ENCODE measurements at places on chromosomes 3 and 15.

GRCh38 chr3:112847692-112848091 lies 1.0 kb upstream of the CD200R1L start:
- DNase-seq, result no peak

- no peak for DNase-seq
These were observed 99.2 kb downstream of the HES1 start for GRCh38 chr3:194235160-194235559.

DNA sequence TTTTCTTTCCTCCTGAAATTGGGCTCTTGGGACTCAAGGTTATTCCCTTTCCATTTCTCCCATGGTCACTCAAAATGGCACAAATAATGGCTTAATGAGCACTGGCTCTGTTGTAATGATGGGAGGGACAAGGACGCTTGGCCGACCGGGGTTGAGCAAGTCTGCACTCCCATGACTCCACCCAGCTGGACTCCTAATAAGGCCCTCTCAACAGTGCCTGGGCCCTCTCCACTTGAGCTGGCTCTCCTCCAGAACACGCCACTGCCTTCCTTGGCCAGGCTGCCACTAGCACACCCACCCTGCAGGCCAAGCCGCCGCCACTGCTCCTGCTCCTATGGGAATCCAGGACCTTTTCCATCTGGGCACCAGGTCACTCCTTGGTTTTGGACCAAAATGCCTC lies 42.3 kb downstream of the ADCY5 start:
- no peak for DNase-seq

- peak; percentile 13 for DNase-seq
These were observed 136.9 kb upstream of the TOPAZ1 start for GRCh38 chr3:44104668-44105321.

DNA sequence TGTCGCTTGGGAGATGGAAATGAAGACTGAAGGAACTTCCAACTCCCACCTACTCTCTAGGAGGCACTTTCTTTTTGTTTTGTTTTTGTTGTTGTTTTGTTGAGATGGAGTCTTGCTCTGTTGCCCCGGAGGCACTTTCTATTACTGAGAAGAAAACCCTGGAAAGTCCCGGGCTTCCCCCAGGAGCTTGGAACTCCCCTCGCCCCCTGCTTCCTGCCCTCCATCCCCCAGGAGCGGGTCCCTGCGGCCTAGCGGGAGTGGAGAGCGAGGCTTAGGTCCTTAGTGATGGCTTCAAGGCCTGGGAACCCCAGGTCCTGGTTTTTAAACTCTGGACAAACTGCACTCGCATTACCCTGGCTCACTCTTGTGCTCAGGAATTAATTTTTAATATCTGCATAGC lies 195.7 kb downstream of the OCA2 start:
- DNase-seq, result no peak

- no peak for DNase-seq
These were observed 142.7 kb downstream of the ALDH1A2 start for GRCh38 chr15:57922776-57923175.

DNA sequence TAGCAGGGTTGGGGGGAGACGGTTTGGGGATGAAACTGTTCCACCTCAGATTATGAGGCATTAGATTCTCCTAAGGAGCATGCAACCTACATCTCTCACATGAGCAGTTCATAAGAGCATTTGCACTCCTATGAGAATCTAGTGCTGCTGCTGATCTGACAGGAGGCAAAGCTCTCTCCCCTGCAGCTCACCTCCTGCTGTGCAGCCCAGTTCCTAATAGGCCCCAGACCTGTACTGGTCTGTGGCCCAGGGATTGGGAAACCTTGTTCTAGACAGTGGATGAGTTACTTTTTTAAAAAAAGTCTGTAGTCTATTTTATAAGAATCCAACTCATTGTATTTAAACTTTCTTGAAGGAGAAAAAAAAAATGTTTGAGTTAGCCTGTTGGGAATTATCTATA lies 100.0 kb downstream of the HHLA2 start:
- no peak for DNase-seq

DNA sequence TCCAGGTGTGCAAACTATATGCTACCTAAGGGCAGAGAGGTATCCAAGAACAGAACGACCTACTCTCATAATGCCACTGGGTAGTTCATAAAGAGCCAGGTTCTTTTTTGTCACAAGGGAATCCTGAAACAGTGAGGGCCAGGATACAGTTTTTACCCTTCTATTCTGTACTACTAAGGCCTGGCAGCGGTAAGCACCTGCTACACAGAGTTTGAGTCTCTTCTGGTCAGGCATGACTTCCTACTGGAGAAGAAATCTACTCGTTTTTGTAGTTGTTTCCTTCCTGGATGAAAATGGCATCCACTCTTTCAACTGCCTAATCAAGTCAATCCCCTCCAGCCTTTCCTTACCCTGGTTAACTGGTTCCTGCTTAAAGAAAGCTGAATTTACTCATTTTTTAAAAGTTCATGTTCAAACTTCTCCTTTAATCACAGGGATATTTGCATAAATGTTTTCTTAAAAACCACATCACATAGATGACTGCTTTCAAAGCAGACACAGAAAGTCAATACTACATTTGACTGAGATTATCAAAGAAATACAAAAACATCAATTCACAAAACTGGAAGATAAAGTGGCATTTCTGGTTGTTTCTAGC lies 40.0 kb downstream of the MAP4 start:
- DNase-seq, result no peak

DNA sequence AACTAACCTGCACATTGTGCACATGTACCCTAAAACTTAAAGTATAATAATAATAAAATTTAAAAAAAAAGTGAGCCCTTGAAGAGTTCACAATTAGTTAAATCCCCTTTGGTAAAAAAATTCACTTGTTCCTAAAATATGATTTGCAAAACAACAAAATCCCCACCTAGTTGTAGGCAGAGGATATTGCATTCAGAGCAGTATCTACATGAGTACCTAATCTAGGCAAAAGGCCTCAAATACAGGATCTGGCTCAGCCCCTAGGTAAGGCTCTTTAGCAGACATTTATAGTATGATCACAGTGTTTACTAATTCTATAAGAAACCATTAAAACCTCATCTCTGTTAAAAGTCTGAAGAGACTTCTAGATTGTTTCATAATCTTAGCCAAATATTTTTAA lies 89.3 kb upstream of the CCDC80 start:
- no peak for DNase-seq

DNA sequence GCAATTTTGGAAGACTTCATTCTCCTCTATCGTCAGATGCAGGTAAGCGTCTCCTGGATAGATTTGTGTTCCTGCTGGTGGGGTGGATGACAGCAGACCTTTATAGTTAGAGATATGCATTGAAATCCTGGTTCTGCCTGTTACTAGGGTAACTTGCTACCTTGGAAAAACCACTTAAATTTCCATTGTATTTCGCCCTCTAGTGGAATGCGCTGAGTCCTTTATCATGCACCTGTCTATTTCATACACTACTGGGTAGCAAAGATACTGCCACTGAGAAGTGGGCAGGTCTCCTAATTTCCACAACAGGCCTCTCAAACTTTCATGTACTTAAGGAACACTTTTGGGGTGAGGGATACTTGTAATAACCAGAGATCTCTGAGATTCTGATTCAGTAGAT lies 209.5 kb upstream of the SUCLG2 start:
- DNase-seq, result no peak

DNA sequence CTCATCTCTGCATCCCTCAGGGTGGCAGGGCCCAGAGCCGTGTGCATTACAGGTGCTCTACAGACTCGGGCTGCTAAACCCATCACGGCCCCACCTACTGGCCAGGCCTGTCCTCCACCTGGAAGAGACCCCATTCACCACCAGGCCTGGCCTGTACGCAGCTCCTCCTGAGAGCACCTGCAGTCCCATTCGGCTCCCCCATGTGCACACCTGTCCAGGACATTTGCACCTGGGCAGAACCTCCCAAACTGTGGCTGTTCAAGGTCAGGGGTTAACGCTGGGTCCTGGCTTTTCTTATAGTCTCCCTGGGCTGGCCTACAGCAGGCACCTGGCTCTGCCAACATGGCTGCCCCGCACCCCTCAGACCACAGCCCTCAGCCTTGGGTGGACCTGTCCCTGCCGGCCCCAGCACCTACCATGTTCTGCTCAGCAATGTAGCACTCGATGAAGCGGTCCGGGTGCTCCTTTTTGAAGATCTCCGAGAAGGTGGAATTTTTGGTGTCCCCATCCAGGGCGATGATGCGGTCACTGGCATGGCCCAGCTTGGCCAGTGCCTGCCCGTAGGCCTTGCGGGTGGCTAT lies 25.7 kb downstream of the TKT start:
- no peak for DNase-seq

GRCh38 chr15:66715720-66716655 lies 14.0 kb downstream of the SMAD6 start:
- no peak for DNase-seq

DNA sequence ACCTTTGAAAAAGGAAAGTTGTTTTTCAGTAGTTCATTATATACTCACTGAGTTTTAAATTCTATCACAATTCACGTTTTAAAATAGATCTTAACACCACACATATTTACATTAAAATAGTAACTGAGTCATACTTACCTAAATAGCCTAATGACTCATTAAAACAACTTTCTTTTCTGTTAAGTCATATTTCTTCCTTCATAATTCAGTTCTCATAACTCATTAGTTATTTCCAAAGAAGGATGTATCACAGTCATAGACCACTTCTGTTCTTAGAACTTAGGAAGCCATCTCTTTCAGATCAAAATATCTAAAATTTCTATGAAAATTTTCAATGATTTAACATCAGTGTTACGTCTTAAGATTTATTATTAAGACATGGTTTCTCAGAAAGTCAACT lies 885.9 kb downstream of the FHIT start:
- no peak for DNase-seq

DNA sequence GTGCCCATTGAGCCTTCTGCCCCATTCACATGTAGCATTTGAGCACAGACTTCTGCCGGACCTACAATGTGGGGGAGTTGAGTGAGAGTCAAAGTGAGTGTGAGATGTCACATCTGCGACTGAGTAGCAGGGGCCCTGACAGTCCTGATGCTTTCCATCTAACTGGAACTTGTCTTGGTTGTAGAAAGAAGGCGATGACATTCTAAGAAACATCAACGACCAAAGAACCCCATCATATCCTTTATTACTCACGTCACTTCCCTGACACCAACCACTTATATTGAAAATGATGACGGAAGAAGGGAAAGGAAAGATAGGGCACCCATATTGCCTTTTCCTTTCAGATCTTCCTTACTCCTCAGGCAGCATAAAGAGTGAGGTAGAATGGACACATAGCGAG lies 30.5 kb downstream of the SMAD3 start:
- DNase-seq, result no peak

DNA sequence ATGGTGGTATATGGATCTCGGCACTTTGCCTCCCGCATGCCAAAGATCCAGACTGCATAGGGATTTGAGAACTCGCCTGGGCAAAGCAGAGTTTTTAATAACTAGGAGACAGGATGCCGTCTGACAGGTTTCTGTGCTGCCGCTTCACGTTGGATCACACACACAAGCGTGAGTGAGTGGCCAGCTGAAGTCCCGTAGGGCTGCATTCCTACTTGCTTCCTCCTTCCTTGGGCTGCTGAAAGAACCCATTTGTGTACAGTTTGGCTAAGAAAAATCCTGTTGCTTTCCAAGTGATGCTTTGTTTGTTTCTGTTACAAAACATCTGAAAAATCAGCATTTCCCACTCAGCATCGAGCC lies 604.3 kb upstream of the CFAP20DC start:
- DNase-seq, result no peak

DNA sequence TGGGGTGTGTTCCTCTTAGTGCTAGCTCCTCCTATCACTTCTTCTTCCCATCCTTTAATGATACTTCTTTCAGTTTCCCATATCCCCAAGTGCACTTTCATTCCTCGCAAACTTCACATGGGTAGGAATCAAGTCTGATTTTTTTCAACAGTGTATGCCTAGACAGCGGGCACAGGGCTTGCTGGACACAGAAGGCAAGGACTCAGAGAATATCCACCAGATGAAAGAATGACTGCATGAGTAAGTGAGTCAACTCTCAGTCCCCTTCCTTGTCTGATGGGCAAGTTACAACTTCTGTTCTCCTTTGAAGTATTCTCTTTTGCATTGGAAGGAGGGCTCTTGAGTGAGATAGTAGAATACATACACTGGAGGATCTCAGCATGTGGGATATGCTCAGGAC lies 3.1 kb upstream of the SQOR start:
- no peak for DNase-seq

- DNase-seq, result no peak
These were observed 85.9 kb downstream of the AGBL1 start for GRCh38 chr15:86165265-86166211.

DNA sequence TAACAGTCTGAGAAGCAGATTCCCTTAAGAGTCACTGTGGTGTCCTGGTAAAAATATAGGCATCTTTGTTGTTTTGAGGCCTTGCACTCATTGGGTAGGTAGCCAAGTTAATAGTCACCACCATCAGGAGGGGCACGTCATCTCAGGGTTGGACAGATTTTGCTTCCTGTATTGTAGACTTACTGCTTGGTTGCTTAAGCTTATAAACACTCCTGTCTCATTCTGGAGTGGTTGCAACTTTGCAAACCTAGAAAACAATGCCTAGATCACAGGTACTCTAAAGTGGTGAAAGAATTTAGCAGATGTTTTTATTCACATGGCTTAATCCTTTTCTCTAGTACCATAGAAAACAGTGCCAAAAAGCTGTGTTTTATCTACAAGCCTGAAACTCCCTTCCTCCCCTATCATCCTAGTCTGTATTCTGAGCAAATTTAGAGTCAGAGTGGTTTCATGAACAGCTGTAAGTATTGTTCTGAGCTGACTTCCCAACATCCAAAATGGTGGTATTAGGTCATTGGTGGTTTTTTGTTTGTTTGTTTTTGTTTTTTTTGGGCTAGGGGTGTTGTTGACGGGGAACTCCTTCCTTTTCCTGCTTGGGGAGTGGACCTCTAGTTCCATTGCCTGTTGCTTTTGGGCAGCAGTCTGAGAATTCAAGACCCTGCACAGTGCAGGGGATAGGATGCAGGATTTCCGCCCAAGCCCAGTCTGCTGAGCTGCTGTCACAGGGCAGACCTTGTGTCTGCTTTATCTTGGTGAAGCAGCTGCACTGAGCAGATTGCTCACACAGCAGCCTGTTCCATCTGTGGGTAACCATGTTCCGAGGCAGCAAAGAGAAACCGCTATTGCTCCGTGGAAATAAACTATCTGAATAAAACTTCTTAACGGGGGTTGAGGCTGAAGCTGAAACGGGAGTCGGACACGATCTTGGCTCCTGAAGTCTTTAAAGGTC lies 202.0 kb downstream of the AKAP13 start:
- DNase-seq, result peak; percentile 46

DNA sequence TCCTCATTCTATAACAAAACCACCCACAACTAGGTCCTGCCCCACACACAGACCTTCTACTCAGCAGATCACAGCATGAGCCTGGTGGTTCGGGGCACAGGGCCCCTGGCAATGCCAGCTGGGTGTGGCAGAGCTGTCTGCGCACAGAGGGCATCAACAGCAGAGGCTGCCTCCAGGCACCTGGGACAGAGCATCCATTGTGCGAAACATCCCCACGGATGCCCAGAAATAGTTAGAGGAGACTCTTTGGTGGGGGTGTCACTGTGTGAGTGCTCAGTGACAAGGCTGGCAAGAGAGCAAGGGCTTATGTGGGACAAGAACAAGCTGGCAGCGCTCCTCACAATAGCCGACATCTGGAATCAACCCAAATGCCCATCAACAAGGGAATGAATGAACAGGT lies 487.4 kb upstream of the PROK2 start:
- no peak for DNase-seq
